Renal cortical epithelial cell (primary cell): ENCODE measurements at places on chromosomes 11 and 22. TPM values are rescaled to one million over a fixed set of nuclear protein-coding genes. Genes with fewer than 3 reads are reported as not detected.

The SYTL2 gene
- 133 and 343 TPM in 2 replicates for total RNA-seq

The NEFH gene
- total RNA-seq = 0.15 and 0.17 TPM in 2 replicates

- peak; percentile 33 for DNase-seq
These were observed 771.1 kb upstream of the LUZP2 start for GRCh38 chr11:23725752-23726151.

DNA sequence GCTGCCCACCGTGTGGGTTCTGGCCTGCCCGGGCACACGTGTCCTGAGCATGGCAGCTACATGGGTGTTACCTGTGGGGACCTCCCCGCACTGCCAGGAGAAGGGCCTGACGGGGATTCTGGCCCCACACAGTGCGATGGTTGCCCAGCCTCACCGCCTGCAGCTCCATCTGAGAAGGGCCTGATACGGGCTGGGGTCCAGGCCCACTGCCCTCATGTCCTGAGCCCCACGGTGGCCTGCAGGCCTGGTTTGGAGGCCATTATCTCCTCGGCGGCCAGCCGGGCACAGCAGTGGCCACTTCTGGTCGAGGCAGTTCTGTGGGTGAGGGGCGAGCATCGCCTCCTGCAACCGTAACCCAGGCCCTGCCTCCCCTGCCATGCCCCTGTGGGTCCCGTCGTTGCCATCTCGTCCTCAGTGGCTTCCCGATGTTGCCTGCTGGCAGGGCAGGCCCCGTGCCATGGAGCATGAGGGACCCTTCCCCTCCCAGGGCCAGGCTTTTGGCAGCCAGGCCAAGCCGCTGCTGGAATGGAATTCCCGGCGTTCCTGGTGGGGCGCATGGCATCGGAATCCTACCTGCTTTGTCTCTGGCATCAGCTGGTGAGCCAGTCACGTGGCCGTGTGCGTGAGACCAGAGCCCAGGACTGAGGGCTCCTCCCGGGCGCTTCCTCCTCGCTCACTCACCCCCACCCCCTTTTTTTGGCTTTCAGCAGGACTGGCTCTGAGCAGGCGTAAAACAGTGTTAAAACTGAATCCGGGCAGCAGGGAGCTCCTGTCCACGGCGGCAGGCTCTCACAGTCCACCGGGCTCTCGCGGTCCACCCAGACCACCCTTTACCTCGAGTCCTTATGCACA, 71.9 kb upstream of the PPARA start:
- DNase-seq = peak; percentile 69
